ENCODE measurements at places on chromosomes 4 and X. TPM values are rescaled to one million over a fixed set of nuclear protein-coding genes. Genes with fewer than 3 reads are reported as not detected.
A peak's percentile ranks its signal among the peaks of the same experiment; 100 is the strongest.

GRCh38 chr4:140705625-140706275 is 50.4 kb downstream of the TBC1D9 start:
- peaks cover 3% of the 10 kb centered on the region for H3K4me1 ChIP-seq
- H3K4me3 ChIP-seq = no peak overlapping the region
- no peaks in the 10 kb centered on the region for H3K27me3 ChIP-seq
- H3K36me3 ChIP-seq = no peaks in the 10 kb centered on the region
- no peak for DNase-seq

HOPX gene
- 2.4 TPM for total RNA-seq

CUL4B gene
- total RNA-seq = 17.5 TPM

DNA sequence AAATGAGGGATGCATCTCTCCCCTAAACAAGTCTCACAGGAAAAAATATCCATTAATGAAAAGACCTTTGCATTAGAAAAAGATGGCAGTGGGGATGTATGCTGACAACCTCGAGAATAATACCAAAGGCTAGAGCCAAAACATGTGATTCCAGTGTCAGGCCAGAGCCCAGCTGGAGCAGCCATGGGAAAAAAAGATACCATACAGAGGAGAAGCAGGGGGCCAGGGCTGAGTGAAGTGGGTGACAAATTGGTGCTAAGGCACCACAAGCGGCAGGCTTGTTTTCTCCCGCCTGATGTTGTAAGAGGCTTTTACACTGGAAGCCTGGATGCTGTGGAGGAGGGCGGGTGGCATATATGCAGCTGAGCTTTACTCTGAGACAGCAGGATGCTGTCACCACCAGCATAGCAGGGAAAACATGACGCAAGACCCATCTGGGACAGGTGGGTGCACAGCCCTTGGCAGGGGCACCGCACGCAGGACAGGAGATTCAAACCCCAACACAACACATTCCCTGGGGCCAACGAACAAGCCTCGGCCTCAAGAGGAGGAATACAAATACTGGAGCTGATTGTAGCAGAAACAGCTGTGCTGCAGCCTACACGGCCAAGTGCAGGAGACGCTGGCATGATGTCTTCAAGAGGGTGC is 91.9 kb downstream of the TSPAN5 start:
- no peaks in the 10 kb centered on the region for H3K36me3 ChIP-seq
- no peaks in the 10 kb centered on the region for H3K27me3 ChIP-seq
- no peaks in the 10 kb centered on the region for H3K4me1 ChIP-seq
- no peak overlapping the region for H3K27ac ChIP-seq
- no peak for DNase-seq
- H3K4me3 ChIP-seq = no peak overlapping the region

GRCh38 chr4:39657465-39657864 is 18.8 kb upstream of the SMIM14 start:
- H3K36me3 ChIP-seq = no peaks in the 10 kb centered on the region
- peak overlapping the region; percentile 64 for H3K27ac ChIP-seq
- H3K27me3 ChIP-seq = no peaks in the 10 kb centered on the region
- peaks cover 7% of the 10 kb centered on the region for H3K4me1 ChIP-seq
- DNase-seq = no peak
- no peak overlapping the region for H3K4me3 ChIP-seq

SH3D19 gene
- 11.0 TPM for total RNA-seq

DNA sequence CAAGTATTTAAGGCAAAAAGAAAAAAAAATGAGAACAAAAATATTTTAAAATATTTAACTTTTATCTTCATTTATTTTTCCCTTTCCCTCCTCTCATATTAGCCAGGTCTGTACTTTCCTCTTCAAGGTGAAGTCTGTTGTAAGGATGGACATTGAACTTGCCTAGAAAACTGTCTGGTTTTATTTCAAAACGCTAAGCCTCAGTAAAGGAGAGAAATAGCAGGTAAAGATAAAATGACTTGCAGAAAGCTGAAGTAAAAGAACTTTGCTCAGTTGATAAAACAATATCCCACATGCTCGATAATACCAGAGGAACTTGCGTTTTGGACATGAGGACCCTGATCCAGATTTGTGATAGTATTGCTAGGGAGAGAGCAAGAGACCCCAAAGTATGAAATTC is 28.6 kb upstream of the METAP1 start:
- H3K36me3 ChIP-seq = no peaks in the 10 kb centered on the region
- no peaks in the 10 kb centered on the region for H3K4me1 ChIP-seq
- no peak for DNase-seq
- no peaks in the 10 kb centered on the region for H3K27me3 ChIP-seq
- H3K27ac ChIP-seq = no peak overlapping the region

TMEM150C gene
- total RNA-seq = 4.8 TPM

ZNF157 gene
- total RNA-seq = not detected

- no peaks in the 10 kb centered on the region for H3K27me3 ChIP-seq
- no peaks in the 10 kb centered on the region for H3K36me3 ChIP-seq
- peak; percentile 53 for DNase-seq
- no peak within 1 kb of the TSS for H3K27ac ChIP-seq
- H3K4me1 ChIP-seq = no peaks in the 10 kb centered on the region
- H3K4me3 ChIP-seq = no peak within 1 kb of the TSS
Measured at GRCh38 chr4:15963001-15963451, at the start of gene FGFBP2. TSS of gene FGFBP2 (minus strand) at chr4:15963175. CDS start at chr4:15963129, 46 bp downstream.

DNA sequence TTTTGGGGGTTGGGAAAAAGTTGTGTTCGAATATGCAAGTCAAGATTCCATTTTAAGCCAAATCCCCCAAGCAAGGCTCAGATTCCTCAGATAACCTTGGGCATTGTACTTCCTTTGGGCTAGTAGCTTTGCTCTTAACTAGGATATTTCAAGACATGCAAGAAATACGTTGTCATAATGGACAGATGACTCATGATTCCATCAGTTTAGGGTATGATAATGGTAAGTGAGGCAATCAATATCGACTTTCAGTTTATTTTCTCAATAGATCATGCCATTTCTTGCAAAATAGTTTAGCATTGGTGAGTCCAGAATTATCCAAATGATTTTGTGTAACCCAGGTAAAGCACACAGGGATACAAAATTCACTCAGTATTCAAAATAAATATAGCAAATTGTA is 25.4 kb downstream of the CFAP299 start:
- H3K4me3 ChIP-seq = no peak overlapping the region
- no peaks in the 10 kb centered on the region for H3K36me3 ChIP-seq
- peaks cover 11% of the 10 kb centered on the region for H3K27me3 ChIP-seq
- no peaks in the 10 kb centered on the region for H3K4me1 ChIP-seq

AREG gene
- not detected for total RNA-seq

GRCh38 chrX:10350221-10350620 is 193.4 kb downstream of the CLCN4 start:
- no peaks in the 10 kb centered on the region for H3K27me3 ChIP-seq
- no peak for DNase-seq
- H3K27ac ChIP-seq = no peak overlapping the region
- no peaks in the 10 kb centered on the region for H3K4me1 ChIP-seq

DNA sequence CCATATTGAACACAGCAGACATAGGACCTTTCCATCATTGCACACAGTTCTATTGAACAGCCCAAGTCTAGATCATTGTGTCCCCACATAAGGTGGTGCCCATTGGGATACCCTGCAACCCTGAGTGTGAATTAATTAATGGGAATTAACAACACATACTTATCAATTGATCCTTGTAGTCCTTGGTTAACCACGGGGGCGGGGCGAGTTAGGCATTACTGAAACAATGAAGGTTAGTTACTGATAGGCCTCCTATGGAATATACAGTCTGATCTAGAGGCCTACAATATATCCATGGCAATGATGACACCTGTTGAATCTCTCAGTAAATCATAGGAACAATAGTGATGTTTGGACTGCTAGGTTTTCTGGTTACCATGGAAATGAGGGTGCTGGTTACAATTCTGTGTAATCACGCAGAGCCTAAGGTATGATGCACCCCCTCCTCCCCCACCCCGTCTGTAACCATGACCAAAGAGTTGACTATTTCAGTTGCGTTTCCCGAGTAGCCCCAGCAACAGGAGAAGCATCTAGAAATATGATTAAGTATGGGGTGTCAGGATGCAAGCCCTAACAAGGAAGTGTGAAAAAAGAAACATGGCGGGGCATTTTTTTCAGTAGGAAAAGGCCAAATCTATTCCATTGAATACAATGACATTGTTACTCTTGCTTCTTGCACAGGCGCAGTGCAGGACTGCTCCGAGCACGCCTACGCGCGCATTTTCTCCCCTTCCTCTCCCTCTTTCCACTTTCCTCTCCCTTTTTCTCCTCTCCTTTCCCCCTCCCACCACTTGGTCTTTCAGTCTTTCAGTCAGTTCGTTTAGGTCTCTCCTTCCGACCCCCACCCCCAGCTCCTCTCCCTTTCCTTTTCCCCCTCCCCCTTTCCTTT is 677 bp upstream of the NONO start:
- no peaks in the 10 kb centered on the region for H3K4me1 ChIP-seq
- DNase-seq = no peak
- peak overlapping the region; percentile 74 for H3K4me3 ChIP-seq
- H3K27ac ChIP-seq = peak overlapping the region; percentile 88
- H3K36me3 ChIP-seq = no peaks in the 10 kb centered on the region
- H3K27me3 ChIP-seq = no peaks in the 10 kb centered on the region

FAM9C gene
- total RNA-seq = not detected

GRCh38 chrX:53481816-53482465 is 47.8 kb upstream of the HSD17B10 start:
- H3K36me3 ChIP-seq = no peaks in the 10 kb centered on the region
- DNase-seq = peak; percentile 30
- H3K27me3 ChIP-seq = peaks cover 2% of the 10 kb centered on the region
- H3K27ac ChIP-seq = no peak overlapping the region

HSFX1 gene
- 0.19 TPM for total RNA-seq

SLC26A1 gene
- 41.0 TPM for total RNA-seq

GRCh38 chr4:55979562-55979961 is 30.8 kb downstream of the CEP135 start:
- no peaks in the 10 kb centered on the region for H3K36me3 ChIP-seq
- no peak overlapping the region for H3K4me3 ChIP-seq
- H3K4me1 ChIP-seq = no peaks in the 10 kb centered on the region
- DNase-seq = no peak
- H3K27me3 ChIP-seq = no peaks in the 10 kb centered on the region
- H3K27ac ChIP-seq = no peak overlapping the region

RHOXF1 gene
- total RNA-seq = not detected

GRCh38 chr4:88327665-88328064 is 43.3 kb upstream of the PPM1K start:
- H3K27ac ChIP-seq = no peak overlapping the region
- no peaks in the 10 kb centered on the region for H3K27me3 ChIP-seq

- no peak for DNase-seq
- no peak overlapping the region for H3K4me3 ChIP-seq
- no peaks in the 10 kb centered on the region for H3K27me3 ChIP-seq
Measured at GRCh38 chr4:148151806-148152205, 290.4 kb downstream of the NR3C2 start.

- no peaks in the 10 kb centered on the region for H3K36me3 ChIP-seq
- H3K27me3 ChIP-seq = no peaks in the 10 kb centered on the region
- H3K4me3 ChIP-seq = no peak overlapping the region
- no peaks in the 10 kb centered on the region for H3K4me1 ChIP-seq
- H3K27ac ChIP-seq = no peak overlapping the region
Measured at GRCh38 chrX:40247848-40248622, 150.3 kb upstream of the BCOR start.

GRCh38 chr4:139779691-139780090 is 114.1 kb downstream of the MGST2 start:
- H3K36me3 ChIP-seq = no peaks in the 10 kb centered on the region
- DNase-seq = no peak
- no peaks in the 10 kb centered on the region for H3K27me3 ChIP-seq
- no peaks in the 10 kb centered on the region for H3K4me1 ChIP-seq
- no peak overlapping the region for H3K4me3 ChIP-seq

DNA sequence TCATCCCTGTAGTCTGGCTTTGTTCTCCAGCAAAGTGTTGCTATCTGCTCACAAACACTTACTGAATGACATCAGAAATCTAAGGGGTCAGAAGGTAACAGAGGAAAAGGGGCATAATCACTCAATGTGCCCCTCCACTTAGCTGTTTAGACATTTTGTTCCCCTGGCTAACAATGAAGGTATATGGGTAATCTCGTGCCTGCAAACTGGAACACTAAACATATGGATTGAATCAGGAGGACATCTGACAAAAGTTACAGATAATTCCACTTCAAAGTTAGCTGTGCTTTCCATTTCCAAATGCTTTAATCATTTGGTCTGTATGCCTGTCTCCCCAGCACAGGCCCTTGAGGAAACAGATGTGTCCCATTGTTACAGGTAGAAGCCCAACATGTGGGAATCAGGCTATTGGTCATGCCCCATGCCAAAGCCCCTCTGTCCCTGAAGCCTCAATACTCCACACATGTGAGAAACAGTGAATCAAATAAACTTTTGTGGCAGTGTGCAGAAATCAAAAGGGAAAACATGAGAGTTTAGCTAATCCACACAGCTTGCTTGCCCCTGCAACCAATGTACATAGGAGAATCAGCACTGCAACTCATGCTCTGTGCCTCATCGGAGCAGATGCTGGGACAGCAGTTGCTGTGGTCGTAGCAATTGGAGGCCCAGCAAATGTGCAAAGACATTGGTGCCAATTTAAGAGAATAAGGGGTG is 111.7 kb downstream of the RNF150 start:
- no peak for DNase-seq
- H3K27ac ChIP-seq = no peak overlapping the region
- no peaks in the 10 kb centered on the region for H3K27me3 ChIP-seq
- H3K36me3 ChIP-seq = no peaks in the 10 kb centered on the region
- H3K4me1 ChIP-seq = no peaks in the 10 kb centered on the region

KLKB1 gene
- total RNA-seq = 46.8 TPM

DNA sequence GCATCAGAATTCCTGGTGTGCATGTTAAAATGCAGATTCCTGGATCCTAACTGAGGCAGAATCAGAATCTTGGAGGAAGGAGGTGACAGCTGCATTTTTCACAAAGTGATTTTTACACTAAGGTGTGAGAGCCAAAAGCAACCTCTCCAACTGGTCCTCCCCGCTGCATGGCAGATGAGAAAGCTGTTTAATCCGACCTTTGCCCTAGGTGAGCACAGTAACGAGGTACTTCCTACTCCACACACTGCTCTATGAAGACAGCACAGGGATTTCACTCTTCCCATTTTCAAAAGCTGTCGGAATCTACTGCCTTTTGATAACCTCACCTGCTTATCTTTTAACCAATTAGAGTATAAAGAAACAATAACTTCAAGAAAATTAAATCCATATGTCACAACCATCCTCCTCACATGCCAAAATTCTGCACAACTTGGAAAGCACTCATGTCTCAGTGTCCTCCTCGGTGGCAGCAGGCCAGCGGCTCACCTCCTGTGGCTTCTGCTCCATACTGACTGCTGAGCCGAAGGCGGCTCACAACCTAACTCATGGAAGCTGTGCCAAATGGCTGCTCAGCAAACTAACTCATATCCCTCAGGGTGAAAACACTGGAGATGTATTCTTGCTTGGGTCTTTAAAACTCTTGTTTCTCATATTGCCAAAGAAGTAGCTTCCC is 3.6 kb downstream of the CASP6 start:
- no peak overlapping the region for H3K27ac ChIP-seq
- peaks cover 24% of the 10 kb centered on the region for H3K4me1 ChIP-seq
- no peak for DNase-seq
- no peaks in the 10 kb centered on the region for H3K27me3 ChIP-seq
- H3K36me3 ChIP-seq = peaks cover 8% of the 10 kb centered on the region
